ENCODE measurements at places on chromosomes 5 and 9.

- DNase-seq: no peak
Observed at GRCh38 chr9:17013010-17013409, 121.8 kb upstream of the CNTLN start.

DNA sequence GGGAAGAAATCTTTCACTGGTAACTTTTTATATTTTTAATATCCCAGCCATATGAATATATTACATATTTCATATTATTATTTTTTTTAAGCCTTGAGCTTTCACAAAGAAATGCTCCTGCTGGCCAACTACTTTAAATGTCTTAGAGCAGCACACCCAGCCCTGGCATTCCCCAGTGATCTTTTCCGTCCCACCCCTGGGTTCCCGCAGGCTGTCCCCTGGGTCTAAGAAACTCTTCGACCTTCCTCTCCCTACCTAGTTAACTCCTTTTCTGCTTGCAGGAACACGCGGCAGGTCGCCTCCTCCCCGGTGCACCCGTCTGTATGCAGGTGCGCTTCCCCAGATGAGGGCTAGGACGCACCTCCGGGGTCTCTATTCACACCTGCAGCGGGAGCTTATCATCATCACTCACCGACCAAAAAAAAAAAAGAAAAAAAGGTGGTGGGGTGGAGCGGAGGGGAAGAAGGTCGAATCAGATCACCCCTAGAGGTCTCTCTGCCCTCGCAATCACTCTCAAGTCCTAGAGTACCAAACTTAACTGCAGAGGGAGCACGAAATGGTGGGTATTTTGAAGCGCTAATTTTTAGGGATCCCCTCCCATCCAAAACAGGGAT is 696 bp downstream of the ZFP62 start:
- DNase-seq: no peak

DNA sequence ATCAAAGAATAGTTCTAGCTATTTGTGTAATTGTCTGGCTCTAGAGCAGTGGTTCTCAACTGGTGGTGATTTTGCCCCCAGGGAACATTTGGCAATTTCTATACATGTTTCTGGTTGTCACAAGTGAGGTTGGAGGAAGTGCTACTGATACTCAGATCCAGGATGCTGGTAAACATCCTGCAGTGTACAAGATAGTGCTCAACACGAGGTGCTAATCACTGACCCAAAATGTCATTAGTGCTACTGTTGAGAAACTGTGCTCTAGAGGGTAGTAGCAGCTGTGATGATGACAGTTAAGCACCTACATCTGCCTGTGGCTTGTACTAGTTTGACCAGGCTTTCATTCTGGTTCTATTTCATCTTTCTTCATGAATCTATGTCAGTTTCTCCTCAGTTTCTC is 22.1 kb downstream of the LRRC19 start:
- DNase-seq: no peak

DNA sequence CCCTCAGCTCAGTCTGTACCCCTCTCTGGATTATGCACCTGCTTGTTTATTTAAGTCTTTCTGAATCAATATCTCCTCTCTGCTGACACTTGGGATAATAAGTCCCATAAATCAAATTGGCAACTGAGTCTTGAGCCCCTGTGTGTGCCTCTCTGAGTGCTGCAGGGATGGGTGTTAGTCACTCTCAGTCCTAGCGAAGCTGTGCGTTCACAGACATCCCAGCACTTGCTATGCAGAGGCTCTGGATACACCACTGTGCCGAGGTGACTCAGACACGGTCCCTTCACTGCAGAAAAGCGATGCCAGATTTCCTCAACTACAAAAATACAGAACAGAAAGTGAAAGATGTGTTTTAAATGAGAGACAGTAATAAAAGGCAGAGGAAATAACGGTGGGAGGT is 4.1 kb upstream of the KCNMB1 start:
- DNase-seq: no peak

DNA sequence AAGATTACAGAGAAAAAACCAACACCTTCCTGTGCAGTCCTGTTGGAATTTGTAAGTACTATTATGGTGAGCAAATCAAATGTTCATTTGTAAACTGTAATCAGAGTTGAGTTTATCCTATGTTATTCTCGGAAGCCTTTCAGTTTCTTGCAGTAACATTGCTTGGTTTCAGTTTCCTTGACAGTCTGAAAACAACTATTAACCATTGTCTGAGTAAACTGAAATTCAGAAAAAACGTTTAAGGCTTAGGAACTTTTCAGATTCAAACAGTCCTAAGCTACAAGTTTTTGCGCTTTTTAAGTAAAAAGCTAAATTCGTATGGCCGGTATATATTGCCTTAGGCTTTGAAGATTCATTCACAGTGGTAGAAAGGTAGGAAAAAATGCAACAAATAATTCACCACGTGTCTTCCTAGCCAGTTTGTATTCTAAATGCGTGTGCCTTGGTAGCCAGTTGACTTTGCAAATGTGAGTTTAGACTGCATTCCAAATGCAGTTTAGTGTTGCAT is 2.5 kb downstream of the GPBP1 start:
- no peak for DNase-seq

DNA sequence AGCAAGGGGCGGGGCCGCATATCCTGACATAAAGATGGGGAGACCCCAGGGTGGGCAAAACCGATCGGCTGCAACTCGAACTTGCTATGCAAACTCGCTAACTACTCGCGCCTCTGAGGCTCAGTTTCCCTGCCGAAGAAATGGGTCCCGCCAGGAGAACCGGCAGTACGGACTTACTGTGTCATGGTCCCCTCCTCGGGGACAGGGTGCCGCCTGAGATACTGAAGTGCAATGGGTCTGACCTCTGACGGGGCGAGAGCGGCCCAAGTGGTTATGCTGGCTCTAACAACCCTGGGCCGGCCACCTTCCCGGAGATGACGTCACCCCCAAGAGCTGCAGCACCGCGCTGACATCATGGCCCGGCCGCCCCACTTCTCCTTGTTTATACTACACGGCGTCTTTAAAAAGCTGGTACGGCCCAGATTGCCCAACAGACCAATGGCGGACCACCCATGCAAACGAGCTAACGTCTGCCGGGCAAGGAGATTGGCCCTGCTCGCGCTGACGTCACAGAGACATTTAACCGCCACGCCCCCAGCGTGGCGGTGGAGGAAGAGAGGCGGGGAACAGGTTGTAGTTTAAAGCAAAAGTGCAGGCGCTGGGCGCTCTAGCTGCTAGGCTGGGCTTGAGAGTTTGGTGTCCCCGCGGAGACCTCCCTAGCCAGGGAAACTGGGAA is 490 bp upstream of the RNF44 start:
- DNase-seq: peak; percentile 95

DNA sequence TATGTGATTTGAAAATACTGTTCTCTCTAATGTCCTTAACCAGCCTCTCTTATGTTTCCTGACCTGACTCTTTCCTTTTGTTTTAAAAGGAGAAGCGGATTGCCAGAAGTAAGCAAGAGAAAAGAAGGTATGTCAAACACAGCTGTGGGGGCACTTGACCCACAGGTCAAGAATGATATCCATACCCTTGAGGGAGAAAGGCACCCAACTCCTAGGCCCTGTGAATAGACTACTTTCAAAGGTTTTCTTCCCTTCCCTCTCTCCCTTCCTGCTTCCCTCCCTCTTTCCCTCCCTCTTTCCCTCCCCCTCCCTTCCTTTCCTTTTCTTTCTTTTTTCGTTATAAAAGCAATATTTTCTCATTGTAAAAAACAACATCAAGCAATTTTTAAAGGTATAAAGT is 306.8 kb downstream of the TRPM3 start:
- DNase-seq: no peak

- DNase-seq: no peak
Observed at GRCh38 chr5:108432024-108432423, 50.1 kb upstream of the FBXL17 start.

DNA sequence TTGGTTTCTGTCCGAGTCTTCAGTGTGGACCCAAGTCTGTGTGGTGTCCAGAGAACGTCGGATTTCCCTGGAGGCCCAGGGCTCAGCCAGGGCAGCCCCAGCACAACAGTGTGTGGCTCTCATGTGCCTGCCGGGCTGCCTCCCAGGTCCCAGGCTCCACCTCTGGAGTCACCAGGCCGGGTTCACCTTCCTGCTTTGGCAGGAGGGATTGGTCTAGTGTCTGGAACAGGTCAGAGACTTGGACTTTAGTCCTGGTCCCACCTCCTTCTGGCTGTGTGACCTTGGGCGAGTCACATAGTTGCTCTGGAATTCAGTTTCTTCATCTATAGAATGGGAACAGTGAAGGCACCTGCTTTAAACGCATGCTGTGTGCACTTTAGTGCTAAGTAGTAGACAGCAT is 3.2 kb downstream of the DOLPP1 start:
- DNase-seq: no peak

DNA sequence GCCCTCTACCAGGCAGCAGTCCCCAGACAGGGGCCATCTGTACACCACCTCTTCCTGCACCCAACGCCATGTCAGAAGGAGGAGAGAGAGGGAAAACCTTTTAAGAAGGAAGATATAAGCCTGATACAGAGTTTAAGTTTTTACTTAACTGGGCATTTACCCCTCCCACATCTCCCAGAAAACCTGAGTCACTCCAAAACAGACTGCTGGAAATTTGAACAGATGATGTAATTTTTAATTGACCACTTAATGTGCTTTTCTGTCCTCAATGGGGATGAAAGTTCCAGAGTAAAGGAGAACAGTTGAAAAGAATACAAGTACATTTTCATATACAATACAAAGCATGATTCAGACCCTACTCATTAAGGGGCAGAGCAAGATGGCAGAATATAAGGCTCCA is 63.9 kb downstream of the TTC39B start:
- DNase-seq: no peak

DNA sequence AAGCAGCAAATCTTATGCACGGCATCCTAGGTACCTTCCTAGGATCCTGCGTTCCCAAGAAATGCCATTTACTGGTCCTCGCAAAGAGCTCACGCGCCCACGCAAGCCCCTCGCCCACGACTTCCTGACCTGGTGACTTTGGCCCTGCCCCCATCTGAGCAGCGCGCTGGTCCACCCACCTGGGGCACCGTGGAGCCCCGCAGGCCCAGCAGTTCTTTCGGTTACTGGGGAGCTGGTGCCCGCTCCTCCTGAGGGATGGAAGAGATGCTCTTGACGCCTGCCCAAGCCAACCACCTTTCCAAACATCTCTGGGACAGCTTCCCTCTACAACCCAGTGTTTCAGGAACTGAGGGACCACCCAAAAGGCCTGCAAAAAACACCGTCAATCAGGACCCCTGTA is 16.7 kb downstream of the EQTN start:
- DNase-seq: no peak

DNA sequence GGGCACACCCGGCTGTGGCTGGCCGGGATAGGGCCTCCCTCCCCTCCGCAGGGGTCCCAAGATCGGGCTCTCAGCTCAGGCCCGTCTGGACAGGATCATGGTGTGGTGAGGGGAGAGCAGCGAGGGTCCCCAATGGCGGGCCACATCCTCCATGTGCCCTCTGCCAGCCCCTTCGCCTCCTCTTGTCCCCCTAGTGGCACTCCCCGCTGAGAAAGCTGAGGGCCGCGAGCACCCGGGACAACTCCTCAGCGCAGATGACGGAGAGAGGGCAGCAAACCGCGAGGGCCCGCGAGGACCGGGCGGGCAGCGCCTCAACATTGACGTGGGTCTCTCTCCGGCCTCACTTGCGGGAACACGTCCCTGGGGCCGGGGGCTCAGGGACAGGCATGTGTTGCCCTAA is 24.6 kb downstream of the NKD2 start:
- no peak for DNase-seq

- no peak for DNase-seq
Observed at GRCh38 chr9:111683392-111683791, 22.0 kb downstream of the GNG10 start.

- no peak for DNase-seq
Observed at GRCh38 chr5:123701511-123702200, 189.7 kb downstream of the CSNK1G3 start.

DNA sequence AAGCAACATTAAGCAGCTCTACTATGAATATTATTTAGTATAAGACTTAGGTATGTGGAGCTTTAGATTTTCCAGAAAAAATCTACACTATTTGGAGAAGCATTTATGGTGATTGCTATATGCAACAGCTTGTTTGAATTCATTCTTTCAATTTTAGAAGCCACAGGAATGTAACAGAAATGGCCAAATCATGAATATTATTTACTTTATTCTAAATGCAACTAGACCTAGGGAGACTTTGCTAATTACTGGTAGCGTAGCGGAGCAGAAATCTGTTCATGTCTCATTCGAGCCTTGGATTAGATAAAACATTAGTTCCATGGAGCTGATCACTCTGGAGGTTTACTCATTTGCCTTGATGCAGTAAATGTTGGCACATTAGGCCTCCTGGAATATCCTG is 290.2 kb downstream of the ZNF608 start:
- no peak for DNase-seq

DNA sequence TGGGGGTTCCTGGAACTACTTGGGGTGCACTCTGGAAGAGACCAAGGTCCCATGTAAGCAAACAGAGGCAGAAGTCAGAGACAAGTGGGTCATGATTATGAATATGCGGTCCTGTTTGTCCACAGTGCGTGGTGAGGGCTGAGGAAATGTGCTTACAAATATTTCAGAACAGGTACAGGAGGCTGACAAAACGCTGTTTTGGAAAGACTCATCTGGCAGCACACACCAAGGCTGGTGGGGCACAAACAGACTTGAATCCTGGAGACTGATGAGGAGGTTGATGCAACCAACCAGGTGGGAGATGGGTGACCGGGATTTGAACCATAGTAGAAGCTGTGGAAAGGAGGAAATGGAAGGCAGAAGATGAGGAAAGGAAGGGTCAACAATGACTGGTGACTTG is 83.8 kb downstream of the ADRB2 start:
- DNase-seq: no peak

DNA sequence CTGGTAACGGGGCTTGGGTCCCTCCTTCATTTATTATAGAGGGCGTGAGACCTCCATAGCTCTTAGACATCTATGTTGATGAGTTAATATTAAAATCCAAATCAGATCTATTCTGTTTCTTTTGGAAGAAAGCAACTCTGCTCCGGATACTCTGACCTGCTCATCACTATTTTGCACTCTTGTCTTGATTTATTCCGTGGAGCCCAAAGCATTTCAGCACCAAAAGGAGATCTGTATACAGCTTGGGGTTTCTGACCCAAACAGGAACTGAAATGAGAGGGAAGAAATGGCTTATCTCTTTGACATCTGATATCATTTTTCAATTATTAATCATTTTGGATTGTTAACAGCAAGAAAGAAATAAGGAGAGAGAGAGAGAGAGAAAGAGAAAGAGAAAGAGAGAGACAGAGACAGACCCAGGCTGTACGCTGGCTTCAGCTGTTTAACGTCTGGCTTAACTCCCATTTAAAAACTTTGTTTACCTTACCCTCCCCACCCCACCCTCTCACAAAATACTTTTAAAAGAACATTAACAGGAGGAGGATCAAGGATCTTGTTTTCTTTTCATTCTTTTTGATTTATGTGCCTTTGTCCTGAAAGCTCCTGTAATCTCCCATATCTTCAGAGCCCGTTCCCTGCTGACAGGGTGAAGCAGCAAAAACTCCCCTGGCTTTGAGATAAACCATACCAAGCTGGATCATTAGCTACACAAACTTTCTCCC is 231.4 kb upstream of the TUT7 start:
- no peak for DNase-seq
